Diencephalon (tissue), 1 donor: ENCODE measurements at places on chromosomes 11 and 22. TPM values are rescaled to one million over a fixed set of nuclear protein-coding genes. Genes with fewer than 3 reads are reported as not detected.

Gene INS
- not detected for total RNA-seq

Gene PIH1D2
- total RNA-seq = 7.2 TPM

Gene OR4A16
- total RNA-seq = not detected

Gene TMEM86A
- 6.7 TPM for total RNA-seq

Gene BEST1
- 1.6 TPM for total RNA-seq

Gene CYB5R2
- 2.5 TPM for total RNA-seq

Gene MYO18B
- total RNA-seq = 0.46 TPM

Gene KLHL35
- 23.8 TPM for total RNA-seq

Gene MRGPRF
- total RNA-seq = 0.92 TPM

Gene TSPAN18
- total RNA-seq = 13.6 TPM

Gene NAALAD2
- 16.8 TPM for total RNA-seq

Gene SHANK2
- total RNA-seq = 44.1 TPM

Gene SSH3
- total RNA-seq = 4.6 TPM

Gene VWCE
- total RNA-seq = 1.4 TPM

Gene IL17REL
- 0.69 TPM for total RNA-seq

Gene PHLDA2
- total RNA-seq = not detected

Gene IFTAP
- total RNA-seq = 66.0 TPM

Gene GAL
- 1.8 TPM for total RNA-seq

Gene JAML
- 0.92 TPM for total RNA-seq

Gene RPS6KA4
- 13.8 TPM for total RNA-seq

Gene CASP4
- total RNA-seq = 4.2 TPM

Gene KCNK7
- not detected for total RNA-seq

Gene ANO5
- 35.5 TPM for total RNA-seq

Gene LARGE2
- 0.23 TPM for total RNA-seq
